GM12878 (cell line): ENCODE measurements at places on chromosomes 2 and 18. TPM values are rescaled to one million over a fixed set of nuclear protein-coding genes. Genes with fewer than 3 reads are reported as not detected.

Gene ILKAP
- total RNA-seq: 42.2 and 44.5 TPM in 2 replicates

Gene NEU4
- 0.28 and 0.98 TPM in 2 replicates for total RNA-seq

Gene GCKR
- not detected in 2 replicates for total RNA-seq

Gene DNAJC5G
- total RNA-seq: not detected in 2 replicates

Gene LOXHD1
- not detected in 2 replicates for total RNA-seq

Gene KCNJ13
- not detected in 2 replicates for total RNA-seq

Gene VAMP5
- 21.8 and 24.5 TPM in 2 replicates for total RNA-seq

Gene RAB6C
- not detected in 2 replicates for total RNA-seq

Gene TEX44
- not detected in 2 replicates for total RNA-seq

Gene MTX2
- 26.8 and 29.0 TPM in 2 replicates for total RNA-seq

Gene GPR35
- total RNA-seq: 0.56 and 1.1 TPM in 2 replicates

Gene ZRANB3
- total RNA-seq: 10.5 and 11.0 TPM in 2 replicates

Gene SIX3
- 0.21 and 0.26 TPM in 2 replicates for total RNA-seq

Gene REEP1
- 0.11 TPM in 1 of 2 replicates, not detected in the other for total RNA-seq

Gene ANKRD30BL
- 0.05 TPM in 1 of 2 replicates, not detected in the other for total RNA-seq

Gene TRIM54
- total RNA-seq: not detected in 2 replicates

Gene CTDSP1
- total RNA-seq: 71.2 and 75.9 TPM in 2 replicates

Gene HPCAL1
- total RNA-seq: 10.0 and 10.8 TPM in 2 replicates

Gene PRSS56
- total RNA-seq: not detected in 2 replicates

Gene RPRM
- total RNA-seq: not detected in 2 replicates

Gene ERICH2
- not detected in 2 replicates for total RNA-seq

Gene CGREF1
- total RNA-seq: 0.11 TPM in 1 of 2 replicates, not detected in the other

Gene FHOD3
- total RNA-seq: 10.7 and 11.4 TPM in 2 replicates

Gene CCDC178
- not detected in 2 replicates for total RNA-seq

Gene RAX
- not detected in 2 replicates for total RNA-seq

Gene STPG4
- total RNA-seq: not detected in 2 replicates

Gene SLC9A4
- total RNA-seq: 0.05 and 0.10 TPM in 2 replicates

Gene C2orf80
- total RNA-seq: not detected in 2 replicates

Gene MARCO
- 0.18 and 0.32 TPM in 2 replicates for total RNA-seq

Gene STEAP3
- total RNA-seq: 7.6 and 8.3 TPM in 2 replicates

Gene CRYGD
- not detected in 2 replicates for total RNA-seq

Gene B3GNT7
- 10.1 and 12.6 TPM in 2 replicates for total RNA-seq

Gene UGT1A6
- not detected in 2 replicates for total RNA-seq

Gene SLC9A2
- total RNA-seq: 0.80 and 1.2 TPM in 2 replicates

Gene CFAP221
- total RNA-seq: not detected in 2 replicates

Gene STON1
- 0.82 and 0.90 TPM in 2 replicates for total RNA-seq

Gene GREB1L
- 0.03 TPM in 1 of 2 replicates, not detected in the other for total RNA-seq

Gene DSG4
- total RNA-seq: 0.13 and 0.16 TPM in 2 replicates

Gene NPHP1
- 0.23 and 0.98 TPM in 2 replicates for total RNA-seq

Gene GCG
- 0.29 TPM in 1 of 2 replicates, not detected in the other for total RNA-seq

Gene COL4A3
- 4.3 and 5.3 TPM in 2 replicates for total RNA-seq

Gene FMNL2
- total RNA-seq: 0.53 and 0.64 TPM in 2 replicates

Gene SYT4
- total RNA-seq: not detected in 2 replicates

Gene CCL20
- 5.5 and 6.6 TPM in 2 replicates for total RNA-seq

Gene COL5A2
- total RNA-seq: 0.64 and 0.74 TPM in 2 replicates

Gene CKAP2L
- 20.7 and 23.7 TPM in 2 replicates for total RNA-seq

Gene LCT
- total RNA-seq: 0.08 and 0.11 TPM in 2 replicates

Gene KRTCAP3
- total RNA-seq: 2.2 and 2.7 TPM in 2 replicates

Gene RPIA
- 42.0 and 44.2 TPM in 2 replicates for total RNA-seq

Gene CELF4
- total RNA-seq: not detected in 2 replicates
